ENCODE measurements at places on chromosomes 12 and 14.

DNA sequence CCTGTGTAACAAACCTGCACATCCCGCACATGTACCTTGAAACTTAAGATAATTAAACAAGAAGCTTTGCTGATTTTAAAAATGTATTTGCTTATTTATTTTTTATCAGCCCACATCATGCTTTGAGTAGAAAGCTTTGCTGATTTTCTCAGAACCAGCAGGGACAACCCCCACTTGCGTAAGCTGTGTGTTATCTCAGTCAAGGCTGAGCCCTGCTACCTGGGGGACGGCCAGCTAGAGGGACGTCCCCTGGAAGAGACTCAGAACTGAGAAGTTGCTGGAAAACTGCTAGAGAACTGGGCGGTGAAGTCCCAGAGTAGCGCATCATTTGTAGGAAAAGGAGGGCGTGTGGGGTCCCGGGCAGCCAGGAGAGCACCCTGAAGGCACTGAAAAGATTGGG lies 4.1 kb upstream of the PLEK2 start:
- no peak for DNase-seq

- DNase-seq = no peak
Measured at GRCh38 chr14:52080808-52081755, 12.2 kb upstream of the NID2 start.

DNA sequence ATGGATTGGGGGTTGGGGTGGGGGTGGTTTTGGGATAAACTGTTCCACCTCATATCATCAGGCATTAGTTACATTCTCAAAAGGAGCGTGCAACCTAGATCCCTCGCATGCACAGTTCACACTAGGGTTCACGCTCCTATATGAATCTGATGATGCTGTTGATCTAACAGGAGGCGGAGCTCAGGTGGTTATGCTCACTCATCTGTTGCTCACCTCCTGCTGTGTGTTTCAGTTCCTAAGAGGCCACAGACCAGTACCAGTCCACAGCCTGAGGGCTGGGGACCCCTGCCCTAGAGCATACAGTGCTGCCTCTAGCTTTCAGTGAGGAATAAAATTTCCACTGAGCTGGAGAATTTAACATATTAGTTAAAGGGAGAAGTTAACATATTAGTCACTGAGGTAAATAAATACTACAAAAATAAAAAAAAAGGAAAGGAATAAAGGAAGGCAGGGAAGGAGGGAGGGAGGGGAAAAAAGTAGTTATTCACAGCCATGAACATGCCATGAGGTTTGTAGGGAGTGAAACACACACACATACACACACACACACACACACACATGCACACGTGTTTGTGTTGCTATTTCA lies 612.7 kb upstream of the TBX3 start:
- DNase-seq = no peak

DNA sequence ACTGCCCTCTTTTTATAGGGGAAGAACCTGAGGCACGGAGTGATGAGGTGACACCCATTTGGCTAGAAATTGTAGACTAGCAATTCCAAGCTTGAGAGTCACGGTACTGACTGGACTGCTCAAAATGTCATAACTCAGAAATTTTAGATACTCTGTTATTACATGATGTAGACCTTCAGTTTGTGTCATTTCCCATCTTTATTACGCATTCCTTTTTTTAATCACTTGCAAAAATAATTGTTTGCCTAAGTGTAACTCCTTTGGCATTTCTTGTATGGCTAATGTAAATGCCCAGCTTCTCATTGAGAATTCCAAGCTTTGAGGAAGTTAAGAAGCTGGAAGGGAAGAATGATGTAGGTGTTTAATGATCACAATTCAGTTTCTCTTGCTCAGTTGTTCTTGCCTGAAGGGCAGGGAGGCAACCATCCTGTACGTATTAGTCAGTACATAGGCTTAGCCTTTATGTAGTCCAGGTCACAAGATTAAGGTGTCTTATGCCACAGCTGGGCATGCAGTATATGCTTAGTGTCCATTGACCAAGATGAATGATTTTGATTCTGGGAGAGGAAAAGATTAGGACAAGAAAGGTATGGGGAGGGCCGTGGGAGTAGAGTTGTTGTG lies 68.2 kb upstream of the EVL start:
- DNase-seq = no peak

- DNase-seq = no peak
Measured at GRCh38 chr12:28209782-28210181, 19.5 kb downstream of the CCDC91 start.

DNA sequence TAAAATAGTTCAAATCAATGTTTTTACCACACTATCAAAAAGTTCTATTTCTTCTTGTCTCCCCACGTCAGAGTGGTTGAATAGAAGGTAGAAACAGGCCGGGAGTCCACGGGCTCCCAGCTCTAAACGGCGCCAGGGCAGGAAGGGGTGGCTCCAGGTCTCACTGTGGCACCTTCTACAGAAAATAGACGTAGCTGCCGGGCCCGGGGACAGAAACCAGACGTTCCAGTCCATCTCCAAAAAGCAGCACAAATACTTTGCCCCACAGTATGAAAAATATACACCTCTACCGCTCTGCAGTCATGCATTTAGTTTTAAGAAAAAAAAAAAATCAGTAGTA lies 30.9 kb downstream of the CCNK start:
- DNase-seq = no peak

DNA sequence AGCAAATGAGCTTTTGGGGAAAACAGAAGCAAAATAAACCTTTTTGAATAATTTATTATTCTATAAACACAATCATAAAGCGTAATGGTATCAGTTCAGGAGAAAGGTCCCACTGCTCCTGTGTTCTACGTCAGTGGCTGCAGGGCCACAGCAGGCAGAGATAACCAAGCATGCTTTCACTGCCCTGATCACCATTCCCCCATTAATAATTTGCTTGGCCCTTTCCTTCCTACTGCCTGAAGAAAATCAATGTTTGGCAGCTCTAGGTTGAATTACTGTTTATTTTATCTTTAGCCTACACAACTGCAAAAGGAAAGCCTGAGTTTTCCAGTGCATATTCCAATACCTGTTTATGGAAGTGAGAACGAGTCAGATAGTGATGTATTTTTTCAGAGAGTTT lies 369.9 kb downstream of the DIO2 start:
- no peak for DNase-seq

GRCh38 chr12:54522243-54522642 lies 24.7 kb downstream of the NCKAP1L start:
- DNase-seq = no peak

GRCh38 chr12:123040106-123040505 lies 59.6 kb downstream of the ARL6IP4 start:
- no peak for DNase-seq

DNA sequence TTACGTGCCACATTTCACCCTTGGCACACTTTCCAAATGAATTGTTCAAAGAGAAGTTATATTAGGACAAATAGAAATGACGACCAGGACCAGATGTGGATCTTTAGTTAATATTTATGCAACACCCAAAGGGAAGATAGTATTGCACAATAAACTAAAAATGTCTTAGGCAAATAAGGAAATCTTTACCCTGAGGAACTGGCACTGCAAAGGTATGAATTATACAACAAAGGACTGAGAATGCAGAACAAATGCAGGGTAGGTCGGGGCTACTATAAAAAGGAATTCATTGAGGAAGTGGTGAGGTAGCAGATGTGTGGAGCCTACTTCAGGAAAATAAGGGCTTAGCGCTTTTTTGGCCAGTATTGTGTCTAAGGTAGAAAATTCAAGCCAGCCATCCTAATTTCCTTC lies 3.9 kb upstream of the TMTC2 start:
- no peak for DNase-seq

- DNase-seq = no peak
Measured at GRCh38 chr14:95946867-95947266, 70.2 kb downstream of the TUNAR start.

DNA sequence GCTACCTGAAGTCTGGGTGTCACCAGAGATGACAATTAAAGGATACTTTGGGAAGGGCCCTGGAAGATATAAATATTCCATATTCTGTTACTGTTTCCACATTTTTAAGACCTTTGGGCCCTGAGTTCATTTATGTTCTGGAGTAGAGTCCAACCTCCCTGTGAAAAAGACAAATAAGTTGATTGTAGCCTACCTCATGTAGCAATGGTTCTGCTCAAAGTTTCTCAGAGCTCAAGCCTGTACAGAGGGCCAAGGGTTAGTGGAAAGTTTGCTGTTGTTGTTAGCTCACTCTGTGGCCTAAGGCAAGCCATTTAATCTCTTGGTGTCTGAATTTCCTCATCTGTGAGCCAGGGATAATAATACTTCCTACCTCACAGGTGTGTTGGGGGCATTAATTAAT lies 284.7 kb upstream of the DDHD1 start:
- no peak for DNase-seq

DNA sequence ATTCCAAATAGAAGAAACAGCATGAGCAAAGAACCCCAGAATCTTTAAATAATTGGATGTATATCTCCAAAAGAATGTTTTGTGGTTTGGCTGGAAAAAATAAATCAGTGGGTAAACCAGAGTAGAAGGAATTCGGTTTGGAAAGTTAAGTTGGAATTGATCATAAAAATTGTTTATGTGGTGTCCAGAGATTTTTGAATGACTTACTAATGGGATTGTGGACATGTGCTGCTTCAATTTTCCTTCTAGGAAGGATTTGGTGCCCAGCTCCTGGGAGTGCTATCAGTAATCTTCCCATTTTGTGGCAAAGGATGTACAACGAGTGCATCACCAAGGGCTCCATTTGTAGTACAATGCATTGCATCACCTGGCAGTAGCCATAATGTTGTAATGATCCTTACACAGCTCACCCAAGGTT lies 224.8 kb downstream of the SLC16A7 start:
- no peak for DNase-seq

- DNase-seq = no peak
Measured at GRCh38 chr14:103107941-103108748, 13.6 kb downstream of the EXOC3L4 start.

DNA sequence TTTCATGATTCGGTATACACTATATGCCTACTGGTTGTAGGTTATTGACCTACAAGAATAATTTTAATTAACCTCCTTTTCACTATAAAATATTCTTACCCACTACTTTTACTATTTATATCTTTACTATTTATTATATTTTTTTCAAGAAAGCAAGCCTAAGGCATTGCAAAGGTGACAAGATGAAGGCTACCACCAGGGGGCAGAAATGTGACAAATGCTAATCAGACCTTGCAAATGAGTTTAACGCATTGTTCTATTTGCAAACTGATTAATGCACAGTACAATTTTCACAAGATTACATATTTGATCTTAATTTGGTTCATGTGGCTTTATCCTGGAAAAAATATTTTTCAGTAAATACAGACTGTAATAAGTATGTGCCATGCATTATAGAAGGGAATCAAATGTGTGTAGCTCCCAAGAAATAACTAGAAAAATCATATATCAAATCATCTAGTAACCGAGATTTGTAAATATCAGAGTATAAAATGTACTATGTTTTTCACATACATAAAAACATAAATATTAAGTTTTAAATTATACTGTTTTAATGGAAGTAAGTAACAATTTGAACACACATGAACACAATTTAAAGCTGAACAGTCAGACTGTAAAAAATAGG lies 107.0 kb downstream of the ADAMTS20 start:
- DNase-seq = no peak
